ENCODE measurements at places on chromosomes 5 and 9. TPM values are rescaled to one million over a fixed set of nuclear protein-coding genes. Genes with fewer than 3 reads are reported as not detected.

HAVCR2 gene
- not detected for total RNA-seq

SPRY4 gene
- total RNA-seq, result 12.7 TPM

TPPP gene
- total RNA-seq, result 1.7 TPM

CDH6 gene
- total RNA-seq, result 11.3 TPM

PCDHGA1 gene
- 0.28 TPM for total RNA-seq

NTNG2 gene
- total RNA-seq, result 0.07 TPM

TSSK1B gene
- total RNA-seq, result 0.14 TPM

GFPT2 gene
- 3.9 TPM for total RNA-seq

SMIM33 gene
- not detected for total RNA-seq

CCDC192 gene
- total RNA-seq, result not detected

PCDHGA6 gene
- 0.63 TPM for total RNA-seq

LCN15 gene
- total RNA-seq, result not detected
